ENCODE measurements at places on chromosomes 4 and X.

DNA sequence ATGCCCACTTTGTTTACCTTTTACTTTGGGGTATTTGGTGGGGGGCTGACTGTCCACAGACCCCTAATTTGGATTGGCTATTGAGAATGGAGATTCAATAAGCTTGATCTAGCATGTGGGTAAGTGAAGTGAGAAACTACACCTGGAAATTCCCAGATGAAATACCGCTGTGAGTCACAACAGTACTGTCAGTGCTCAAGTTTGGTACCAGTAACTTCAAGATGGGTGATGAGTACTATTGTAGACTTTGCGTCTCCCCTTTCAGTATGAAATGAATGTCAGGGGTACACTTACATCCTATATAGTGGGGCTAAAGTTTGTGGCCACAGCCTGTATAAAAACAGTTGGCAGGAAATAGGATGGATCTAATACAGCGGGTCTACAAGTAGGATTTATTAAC is 33.3 kb downstream of the HMGN5 start:
- no peak for DNase-seq

- no peak for DNase-seq
Observed at GRCh38 chrX:14817571-14817970, 55.3 kb downstream of the FANCB start.

DNA sequence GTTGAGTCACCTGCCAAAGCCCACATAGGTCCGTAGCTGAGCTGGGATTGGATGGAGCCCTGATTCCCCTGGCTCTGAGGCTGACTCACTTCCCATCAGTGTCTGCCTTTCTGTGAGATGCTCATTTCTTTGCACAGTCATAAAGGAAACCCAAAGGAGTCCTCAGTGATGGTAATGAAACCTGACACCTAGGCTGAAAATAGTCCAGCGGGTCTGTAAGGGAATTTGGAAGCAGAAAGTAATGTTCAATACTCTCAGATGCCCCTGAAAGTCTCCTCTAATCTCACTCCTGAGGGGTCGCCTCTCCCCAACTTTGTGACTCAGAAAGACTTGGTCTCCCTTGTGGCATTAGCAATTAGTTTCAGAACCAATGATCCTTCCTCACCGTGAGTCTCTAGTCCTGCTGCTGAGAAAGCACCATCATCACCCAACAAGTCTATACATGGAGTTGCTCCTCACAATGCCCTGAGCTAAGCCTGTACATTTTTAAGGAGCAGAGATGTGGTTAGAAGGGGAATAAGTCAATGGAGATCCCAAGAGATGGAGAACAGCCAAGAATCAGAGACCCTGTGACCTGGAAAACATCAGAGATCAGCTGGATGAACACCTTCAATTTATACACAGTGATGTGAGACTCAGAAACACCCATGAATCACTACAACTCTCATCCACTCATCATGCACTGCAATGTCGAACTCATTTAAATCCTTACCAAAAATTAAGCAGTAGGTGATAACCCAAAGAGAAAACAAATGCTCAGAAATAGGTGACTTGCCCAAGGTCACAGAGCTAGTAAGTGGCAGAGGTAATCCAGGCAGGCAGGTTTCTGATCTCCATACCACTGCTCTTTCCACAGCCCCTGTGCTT is 219.0 kb upstream of the CPEB2 start:
- DNase-seq: no peak

- DNase-seq: no peak
Observed at GRCh38 chrX:101564651-101565050, 14.3 kb downstream of the ARMCX1 start.

GRCh38 chr4:25065932-25066590 is 35.3 kb upstream of the LGI2 start:
- DNase-seq: no peak
